ENCODE measurements at places on chromosomes 16 and 17.

DNA sequence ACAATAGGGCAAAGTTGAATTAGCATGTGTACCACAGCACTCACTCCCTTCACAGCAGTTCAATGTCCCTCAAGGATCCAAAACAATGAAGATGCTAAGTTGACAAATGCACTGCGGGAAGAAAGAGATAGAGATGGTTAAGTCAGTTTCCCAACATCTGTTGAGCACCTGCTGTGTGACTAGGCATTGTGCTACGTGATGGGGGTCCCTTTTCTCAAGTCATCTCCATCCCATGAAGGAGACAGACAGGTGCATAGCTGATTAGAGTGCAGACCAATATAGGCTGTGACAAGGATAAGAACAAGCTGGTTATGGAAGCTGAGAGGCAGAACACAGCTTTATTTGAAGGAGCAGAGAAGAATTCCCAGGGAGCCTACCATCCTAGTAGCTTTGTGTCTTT, 114.2 kb downstream of the HAPSTR1 start:
- no peak for DNase-seq

DNA sequence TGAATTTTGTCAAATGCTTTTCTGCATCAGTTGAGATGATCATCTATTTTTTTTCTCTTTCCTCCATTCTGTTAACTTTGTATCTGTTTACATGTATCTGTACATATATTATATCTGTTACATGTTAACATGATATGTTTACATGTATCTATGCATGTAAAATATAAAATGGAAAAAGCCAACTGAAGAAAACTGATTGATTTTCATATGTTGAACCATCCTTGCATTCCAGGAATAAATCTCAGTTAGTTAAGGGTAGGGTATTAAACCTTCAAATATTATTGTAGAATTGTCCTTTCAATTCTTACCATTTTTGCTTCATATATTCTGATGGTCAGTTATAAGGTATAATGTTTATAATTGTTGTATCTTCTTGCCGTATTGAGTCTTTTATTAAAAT, 336.1 kb downstream of the ZFHX3 start:
- no peak for DNase-seq

- no peak for DNase-seq
Measured at GRCh38 chr17:56624309-56624708, 30.8 kb downstream of the NOG start.

DNA sequence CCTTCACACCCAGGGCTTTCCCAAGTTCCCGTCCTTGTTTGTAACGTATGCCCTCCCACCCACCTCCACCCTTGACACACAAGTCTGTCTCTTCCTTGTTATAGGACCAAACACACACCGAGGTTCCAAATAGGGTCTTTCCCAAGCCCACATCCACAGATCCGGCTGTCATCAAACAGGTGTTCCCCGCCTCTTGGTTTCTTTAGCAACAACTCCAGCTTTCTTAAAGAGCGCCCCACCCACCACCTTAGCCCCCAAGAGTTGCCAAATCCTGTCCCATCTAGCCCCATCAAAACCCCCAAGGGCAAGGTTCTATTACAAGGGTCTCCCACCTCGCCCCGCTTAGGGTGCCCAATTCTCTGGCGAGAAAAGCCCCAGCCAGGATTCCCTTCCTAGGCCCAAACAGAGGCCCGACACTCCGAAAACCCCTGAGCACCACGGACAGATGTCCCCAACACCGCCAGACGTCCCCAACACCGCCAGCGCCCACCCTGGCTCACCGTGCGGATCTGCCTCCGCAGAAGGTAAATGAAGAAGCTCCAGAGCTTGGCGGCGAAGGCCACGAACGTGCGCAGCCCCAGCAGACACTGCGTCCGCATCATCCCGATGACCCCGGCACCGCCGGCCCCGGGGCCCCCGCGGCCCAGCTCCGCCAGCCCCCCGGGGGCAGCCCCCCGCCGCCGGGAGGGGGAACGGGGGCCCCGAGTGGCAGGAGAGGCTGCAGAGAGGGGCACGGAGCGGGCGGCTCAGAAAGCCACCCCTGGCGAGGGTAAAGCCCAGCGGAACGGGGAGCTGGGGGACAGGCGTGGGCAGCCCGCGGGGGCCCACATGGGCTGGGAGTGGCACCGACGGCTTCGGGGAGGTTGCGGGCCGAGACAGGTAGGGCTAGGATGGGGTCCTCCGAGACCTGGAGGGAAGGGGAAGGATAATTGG, 573 bp downstream of the CTDNEP1 start:
- no peak for DNase-seq

GRCh38 chr16:85455534-85455933, 157.6 kb upstream of the GSE1 start:
- DNase-seq: no peak

DNA sequence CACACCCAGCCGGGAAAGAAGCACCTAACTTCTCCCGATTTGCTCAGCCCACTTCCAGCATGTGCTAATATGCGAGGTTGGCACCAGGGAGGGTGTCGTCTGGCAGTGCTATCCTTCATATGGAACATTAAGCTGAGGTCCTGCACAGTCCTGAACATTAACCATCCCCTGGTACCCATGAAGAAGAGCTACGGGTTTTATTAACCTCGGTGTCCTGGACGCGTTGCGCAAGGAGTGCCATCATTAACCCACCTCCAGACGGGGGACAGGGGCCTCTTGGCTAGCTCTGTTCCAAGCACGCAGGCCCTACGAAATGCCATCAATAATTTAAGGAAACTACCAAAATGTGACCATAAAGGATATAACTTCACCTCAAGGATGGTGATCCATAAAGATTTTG, 193.5 kb downstream of the MAF start:
- no peak for DNase-seq

DNA sequence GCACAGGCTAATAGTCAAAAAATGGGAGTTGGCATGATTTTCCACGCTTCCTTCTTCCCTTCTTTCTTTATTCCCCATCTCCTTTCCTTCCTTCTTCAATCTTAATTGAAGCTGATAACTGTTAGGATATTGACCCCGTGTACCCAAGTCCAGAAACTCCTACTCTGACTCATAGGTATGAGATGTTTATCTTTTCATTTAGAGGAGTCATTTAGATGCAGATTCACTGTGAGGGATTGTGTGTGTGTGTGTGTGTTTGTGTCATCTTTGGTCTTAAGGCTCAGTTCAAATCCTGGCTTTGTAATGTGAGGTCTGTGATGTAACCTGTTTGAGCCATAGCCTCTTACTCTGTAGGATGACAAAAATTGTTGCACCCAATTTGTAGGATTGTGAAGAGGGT, 332.0 kb upstream of the MAF start:
- DNase-seq: no peak

- no peak for DNase-seq
Measured at GRCh38 chr16:66167564-66168291, 198.8 kb upstream of the CDH5 start.

DNA sequence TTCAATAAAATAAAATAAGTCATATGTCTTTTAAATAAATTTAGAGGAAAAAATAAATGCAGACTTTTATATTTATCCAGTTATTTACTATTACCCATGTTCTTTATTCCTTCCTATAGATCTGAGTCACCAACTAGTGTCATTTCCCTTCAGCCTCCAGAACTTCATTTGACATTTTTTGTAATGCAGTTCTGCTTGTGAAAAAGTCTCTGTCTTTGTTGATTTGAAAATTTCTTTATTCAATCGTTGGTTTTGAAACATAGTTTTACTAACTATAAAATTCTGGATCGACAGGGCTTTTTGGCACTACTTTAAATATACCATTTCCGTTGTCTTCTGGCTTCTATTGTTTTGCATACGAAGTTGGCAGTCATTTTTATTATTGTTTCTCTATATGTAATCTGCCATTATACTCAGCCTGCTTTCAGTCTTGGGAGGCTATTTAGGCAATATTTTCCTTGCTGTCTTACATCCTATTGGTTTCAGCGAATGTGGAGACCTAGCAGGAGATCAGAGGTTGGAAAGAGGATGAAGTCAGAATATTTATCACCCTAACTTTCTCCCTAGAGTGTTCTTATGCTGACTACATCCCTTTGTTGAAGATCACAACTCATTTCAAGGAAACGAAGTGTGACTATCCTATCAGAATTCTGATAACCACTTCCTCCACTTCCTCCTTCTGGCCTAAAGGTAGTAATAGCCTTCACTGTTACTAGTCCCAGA, 42.0 kb upstream of the SLC6A2 start:
- no peak for DNase-seq

DNA sequence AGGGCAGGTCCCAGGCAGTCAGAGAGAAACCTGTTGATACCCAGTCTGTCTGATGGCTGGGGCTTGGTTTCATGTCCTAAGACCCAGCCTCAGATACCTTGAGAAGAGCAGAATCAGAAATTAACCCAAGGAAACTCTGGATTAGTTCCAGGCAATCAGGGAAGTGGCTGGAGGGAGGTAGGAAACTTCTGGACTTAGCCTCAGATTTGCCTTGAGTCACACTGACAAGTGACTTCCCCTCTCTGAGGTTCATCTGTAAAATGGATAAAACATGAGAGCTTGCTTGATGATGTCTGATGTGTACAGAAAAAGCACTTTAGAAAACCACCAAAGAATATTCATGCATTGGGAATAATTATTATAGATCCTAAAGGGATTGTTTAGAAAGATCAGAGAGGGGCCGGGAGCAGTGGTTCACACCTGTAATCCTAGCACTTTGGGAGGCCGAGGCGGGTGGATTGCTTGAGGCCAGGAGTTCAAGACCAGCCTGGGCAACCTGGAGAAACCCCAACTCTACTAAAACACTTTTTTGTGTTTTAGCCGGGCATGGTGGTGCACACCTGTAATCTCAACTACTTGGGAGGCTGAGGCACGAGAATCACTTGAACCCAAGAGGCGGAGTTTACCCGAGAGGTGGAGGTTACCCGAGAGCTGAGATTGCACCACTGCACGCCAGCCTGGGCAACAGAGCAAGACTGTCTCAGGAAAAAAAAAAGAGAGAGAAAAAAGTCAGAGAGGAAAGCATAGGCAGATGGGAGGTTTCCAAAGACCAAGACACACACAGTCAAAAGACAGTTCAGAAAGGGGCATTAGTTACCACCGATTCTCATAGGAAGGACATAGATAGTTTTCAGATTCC, 3.8 kb downstream of the CIITA start:
- DNase-seq: no peak

DNA sequence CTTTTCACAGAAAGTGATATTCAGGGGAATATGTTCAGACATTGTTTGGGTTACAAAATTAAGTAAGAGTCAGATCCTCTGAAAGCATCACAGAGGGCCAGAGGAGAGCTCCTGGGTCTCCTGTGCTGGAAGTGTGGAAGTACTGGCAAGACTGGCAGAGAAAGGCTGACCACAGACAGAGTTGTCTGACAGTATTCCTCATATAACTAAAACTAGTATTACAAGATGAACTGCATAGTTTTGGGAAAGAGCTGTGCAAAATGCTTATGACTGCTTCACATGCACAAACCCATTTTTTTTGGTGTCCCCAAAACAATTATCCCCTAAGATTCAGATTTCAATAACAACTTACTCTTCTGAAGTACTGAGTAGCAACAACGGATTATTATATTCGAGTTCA, 35.2 kb downstream of the N4BP1 start:
- no peak for DNase-seq

DNA sequence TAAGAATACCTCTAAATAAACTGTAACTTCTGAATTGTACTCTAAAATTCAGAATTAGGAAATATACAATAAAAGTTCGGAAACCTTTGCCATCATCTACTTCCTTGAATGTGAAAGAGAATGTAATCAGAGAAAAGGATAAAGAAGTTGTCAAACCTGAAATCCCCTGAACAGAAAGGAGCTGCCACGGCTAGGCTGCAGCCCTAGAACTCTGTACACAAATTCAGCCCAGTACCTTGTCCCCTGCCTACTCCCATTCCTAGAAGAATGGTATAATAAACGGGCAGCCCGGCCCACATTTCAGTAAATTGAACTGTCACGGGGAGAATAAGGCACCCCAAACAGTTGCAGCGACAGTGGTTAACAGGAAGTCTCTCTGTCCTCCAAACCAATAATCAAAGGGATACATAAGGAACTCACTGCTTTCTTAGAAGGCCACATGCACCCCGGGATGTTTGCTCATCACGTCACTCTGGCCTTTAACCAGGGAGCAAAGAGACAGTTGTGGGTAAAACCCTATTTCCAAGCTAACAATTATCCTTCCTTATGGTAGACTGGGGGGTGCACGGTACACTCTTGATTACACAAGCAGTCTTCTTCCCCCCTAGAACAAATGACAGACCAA, 24.3 kb upstream of the RFFL start:
- no peak for DNase-seq

DNA sequence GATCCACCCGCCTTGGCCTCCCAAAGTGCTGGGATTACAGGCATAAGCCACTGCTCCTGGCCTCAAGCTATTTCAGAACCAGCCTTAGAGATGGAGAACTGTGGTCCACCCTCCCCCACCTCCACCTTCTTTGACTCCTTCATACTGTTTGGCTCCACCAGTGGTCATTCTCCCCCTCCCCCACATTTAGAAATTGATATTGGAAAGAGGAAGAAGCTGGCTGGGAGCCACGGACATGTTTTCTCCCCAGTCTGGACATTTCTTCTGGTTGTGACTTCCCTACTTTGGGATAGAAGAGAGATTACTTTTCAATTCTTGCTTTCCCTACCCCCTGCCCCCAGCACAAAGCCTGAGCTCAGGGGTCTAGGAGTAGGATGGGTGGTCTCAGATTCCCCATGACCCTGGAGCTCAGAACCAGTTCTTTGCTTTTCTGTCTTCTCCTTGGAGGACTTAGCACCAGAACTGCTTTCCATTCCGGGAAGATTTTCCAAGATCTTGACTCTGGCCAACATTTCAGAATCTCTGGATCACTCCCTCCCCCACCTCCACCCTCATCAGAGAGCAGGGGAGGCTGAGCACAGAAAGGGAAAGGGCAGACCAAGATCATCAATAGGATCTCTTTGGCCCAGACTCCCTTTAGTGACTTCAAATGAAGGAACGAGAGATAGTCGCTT, 16.3 kb downstream of the CAVIN1 start:
- no peak for DNase-seq

GRCh38 chr17:81931557-81932332, 4.2 kb upstream of the MAFG start:
- DNase-seq: no peak

DNA sequence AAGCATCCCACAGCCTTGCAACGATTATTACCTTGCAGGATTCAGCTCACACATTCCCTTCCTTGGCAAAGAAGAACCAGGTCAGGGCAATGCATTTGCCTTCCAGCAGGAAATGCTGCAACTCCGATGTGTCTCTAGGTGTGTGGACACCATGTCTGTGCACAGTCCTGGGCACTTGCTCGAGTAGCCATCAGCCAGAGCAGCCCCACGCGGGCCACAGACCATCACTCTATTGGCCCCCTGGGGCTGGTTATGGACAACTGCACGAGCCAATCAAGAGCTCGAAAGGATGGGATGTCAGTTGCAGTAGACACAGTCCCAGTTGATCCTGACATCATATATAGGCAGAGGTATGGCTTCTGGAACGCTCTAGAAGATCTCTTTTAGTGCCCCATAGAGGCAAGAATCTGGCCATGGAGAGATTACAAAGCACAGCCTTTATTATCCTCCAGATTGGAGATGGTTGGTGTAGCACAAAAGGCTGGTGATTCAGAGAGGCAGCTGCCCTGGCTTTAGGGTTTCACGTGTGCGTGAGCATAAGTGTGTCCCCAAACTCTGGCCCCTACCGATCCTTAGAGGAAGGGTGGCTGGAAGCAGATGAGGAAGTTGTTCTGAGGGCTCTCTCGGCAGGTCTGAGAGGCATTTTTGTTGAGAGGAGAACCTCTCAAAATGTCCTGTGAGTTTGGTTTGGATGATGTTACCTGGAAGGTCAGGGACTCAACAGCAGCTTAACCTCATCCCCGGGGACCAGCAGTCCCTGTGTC, 403.8 kb downstream of the SEC14L1 start:
- no peak for DNase-seq

- no peak for DNase-seq
Measured at GRCh38 chr17:68349157-68349556, 57.9 kb downstream of the ARSG start.

GRCh38 chr16:81384006-81384405, 60.6 kb upstream of the CMIP start:
- no peak for DNase-seq
